ENCODE measurements at places on chromosomes 13 and 19.
A peak's percentile ranks its signal among the peaks of the same experiment; 100 is the strongest.

GRCh38 chr13:100436099-100436498 lies 152.5 kb downstream of the GGACT start:
- no peak for DNase-seq

- peak; percentile 3 for DNase-seq
Measured at GRCh38 chr13:44758630-44759383, 182.7 kb upstream of the TSC22D1 start.

- no peak for DNase-seq
Measured at GRCh38 chr13:42215578-42216421, 56.2 kb upstream of the AKAP11 start.

DNA sequence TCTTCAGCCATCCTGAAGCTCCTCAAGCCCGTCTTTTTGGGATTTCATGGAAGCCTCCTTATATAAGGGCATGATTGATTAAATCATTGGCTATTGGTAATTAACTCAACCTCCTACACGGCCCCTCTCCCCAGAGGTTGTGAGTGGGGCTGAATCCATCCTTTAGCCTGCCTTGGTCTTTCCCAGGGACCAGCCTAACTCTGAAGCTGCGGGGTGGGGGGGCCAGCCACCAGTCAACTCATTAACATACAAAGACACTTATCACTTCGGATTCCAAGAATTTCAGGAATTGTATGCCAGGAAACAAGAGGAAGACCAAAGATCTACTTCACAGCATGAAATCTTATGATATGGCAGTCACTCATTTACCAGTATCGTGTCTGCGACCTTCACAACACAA lies 9.9 kb downstream of the COL4A1 start:
- DNase-seq: no peak

DNA sequence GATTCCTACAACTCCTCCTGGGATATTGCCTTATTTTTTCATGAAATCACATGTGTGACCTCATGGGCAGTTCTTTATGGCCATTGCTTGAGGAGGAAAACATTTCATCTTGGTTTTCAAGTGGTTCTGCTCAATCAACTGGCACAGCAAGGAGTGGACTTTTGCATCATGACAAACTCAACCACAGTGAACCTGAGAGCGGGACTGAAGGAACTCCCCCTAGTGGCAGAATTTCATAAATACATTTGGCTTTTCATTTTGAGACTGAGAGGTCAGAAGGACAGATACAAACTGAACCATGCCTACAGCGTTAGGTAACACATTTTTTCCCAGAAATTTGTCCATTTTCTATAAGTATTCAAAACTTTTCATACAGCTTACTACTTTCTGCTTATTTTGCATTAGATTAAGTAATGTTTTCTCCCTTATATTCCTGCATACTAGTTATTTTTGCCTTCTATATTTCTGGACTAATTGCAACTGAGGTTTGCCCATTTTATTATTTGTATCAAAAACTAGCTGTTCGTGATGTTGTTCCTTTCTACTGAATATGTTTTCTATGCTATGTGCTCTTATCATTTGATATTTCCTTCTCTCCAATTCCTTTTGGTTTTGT lies 13.4 kb upstream of the SIGLEC12 start:
- peak; percentile 24 for DNase-seq

- no peak for DNase-seq
Measured at GRCh38 chr19:6100284-6100915, 9.9 kb downstream of the RFX2 start.

DNA sequence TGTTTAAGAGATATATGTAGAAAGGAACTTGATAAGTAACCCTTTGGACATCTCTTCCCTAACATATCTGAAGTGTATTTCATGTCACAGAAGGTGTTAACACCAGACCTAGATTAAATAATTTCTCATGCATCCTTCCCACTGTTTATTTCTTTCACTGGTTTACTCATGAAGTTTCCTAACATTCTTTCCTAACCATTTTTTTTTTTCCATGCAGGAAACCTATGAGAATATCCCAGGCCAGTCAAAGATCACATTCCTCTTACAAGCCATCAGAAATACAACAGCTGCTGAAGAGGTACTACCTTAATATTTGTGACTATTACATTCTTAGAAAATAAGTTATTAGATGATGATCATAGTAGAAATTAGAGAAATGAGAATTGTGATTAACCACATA lies 28.8 kb downstream of the IPO5 start:
- no peak for DNase-seq

GRCh38 chr19:19407633-19407930 lies 2.1 kb downstream of the GATAD2A start:
- DNase-seq: no peak

- DNase-seq: no peak
Measured at GRCh38 chr13:52882785-52883184, 34.3 kb upstream of the PCDH8 start.

GRCh38 chr13:34414616-34415015 lies 527.5 kb upstream of the NBEA start:
- no peak for DNase-seq

GRCh38 chr19:36685835-36686234 lies 1.6 kb upstream of the ZNF567 start:
- no peak for DNase-seq

- peak; percentile 68 for DNase-seq
Measured at GRCh38 chr19:18340990-18341868, 831 bp downstream of the PGPEP1 start.

GRCh38 chr19:34256835-34257558 lies 2.6 kb downstream of the GARRE1 start:
- no peak for DNase-seq

GRCh38 chr13:73077865-73078264 lies 19.1 kb downstream of the KLF5 start:
- no peak for DNase-seq

DNA sequence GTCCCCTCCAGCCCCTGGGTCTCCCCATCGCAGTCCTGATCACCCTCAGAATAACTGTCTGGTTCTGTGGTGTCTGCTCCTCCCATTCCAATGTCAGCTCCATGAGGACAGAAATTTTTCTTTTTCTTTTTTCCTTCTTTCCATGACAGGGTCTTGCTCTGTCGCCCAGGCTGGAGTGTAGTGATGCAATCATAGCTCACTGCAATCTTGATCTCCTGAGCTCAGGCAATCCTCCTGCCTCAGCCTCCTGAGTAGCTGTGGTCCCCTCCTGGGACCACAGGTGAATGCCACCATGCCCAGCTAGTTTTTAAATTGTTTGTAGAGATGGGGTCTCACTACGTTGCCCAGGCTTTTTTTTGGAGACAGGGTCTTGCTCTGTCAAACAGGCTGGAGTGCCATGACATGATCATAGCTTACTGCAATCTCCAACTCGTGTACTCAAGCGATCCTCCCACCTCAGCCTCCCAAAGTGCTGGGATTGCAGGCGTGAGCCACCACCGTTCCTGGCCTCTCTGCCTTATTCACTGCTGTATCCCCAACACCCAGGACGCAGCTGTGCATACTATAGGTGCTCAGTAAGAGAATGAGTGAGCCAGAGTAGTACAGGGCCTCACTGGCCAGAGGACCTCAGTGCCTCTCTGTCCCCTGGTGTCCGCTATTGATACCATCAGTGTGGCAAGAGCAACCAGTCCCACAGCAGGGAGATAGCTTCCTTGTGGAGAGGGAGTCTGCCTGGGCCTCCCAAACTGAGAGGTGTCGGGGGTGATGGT lies 5.2 kb upstream of the DOCK6 start:
- DNase-seq: no peak

Measured in activated CD4-positive, alpha-beta T cell treated with anti-CD3 and anti-CD28 coated beads for 4 hours (primary cell).